T-helper 17 cell (primary cell): ENCODE measurements at places on chromosomes 11 and 22.

GRCh38 chr11:109697140-109697843, 275.3 kb downstream of the C11orf87 start:
- DNase-seq, result no peak

GRCh38 chr11:71454470-71455113, 1.6 kb downstream of the NADSYN1 start:
- DNase-seq, result no peak

DNA sequence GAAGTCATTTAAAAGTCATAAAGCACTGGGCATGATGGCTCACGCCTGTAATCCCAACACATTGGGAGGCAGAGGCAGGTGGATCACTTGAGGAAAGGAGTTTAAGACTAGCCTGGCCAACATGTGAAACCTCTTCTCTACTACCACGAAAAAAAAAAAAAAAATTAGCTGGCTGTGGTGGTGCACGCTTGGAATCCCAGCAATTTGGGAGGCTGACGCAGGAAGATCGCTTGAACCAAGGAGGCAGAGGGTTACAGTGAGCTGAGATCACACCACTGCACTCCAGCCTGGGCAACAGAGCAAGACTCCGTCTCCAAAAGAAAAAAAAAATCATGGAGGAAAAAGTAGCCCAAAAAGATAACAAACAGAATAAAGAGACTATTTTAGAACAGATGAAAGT, 42.2 kb downstream of the NUP98 start:
- no peak for DNase-seq

- no peak for DNase-seq
Measured at GRCh38 chr11:95688015-95688414, 101.6 kb downstream of the FAM76B start.

DNA sequence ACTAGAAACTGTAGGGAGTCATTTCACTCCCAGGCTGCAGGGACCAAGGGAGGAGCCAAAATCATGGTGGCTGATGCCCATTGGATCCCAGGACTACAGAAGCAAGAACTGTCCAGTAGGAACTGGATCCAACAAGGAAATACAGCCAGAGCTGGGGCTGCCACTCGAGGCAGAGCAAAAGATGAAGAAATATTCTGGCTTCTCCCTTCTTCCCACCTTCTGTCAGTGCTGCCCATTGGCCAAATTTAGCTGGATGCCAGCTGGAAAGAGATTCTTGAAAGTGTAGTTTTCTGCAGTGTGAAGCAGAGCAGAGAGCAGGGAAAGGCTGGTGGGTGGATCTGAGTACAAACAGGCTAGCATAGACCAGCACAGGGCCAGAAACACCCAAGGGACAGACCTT, 45.6 kb downstream of the COMMD9 start:
- no peak for DNase-seq

GRCh38 chr11:27296497-27296896, 66.5 kb downstream of the CCDC34 start:
- no peak for DNase-seq

DNA sequence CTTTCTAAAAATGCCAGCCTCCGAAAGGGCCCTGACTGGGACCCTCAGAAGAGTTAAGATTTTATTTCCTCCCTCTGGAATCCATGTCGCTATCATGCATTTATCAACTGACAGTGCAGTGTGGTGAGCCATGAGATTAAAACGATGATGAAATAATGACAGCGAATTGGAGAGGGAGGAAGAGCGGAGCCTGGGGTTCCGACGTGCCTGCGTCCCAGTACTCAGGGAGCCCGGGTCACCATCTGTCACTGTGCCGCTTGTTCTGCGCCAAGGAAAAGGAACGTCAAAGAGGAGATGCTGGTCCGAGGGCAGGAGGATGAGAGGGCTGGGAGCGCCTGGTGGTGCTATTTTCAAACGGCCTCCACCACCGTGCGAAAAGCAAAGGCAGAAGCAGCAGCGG, 46.2 kb downstream of the MACROD1 start:
- DNase-seq, result no peak

GRCh38 chr11:122197066-122197987, 81.3 kb upstream of the BLID start:
- DNase-seq, result no peak

- DNase-seq, result no peak
Measured at GRCh38 chr11:126888115-126888712, 112.4 kb downstream of the KIRREL3 start.

DNA sequence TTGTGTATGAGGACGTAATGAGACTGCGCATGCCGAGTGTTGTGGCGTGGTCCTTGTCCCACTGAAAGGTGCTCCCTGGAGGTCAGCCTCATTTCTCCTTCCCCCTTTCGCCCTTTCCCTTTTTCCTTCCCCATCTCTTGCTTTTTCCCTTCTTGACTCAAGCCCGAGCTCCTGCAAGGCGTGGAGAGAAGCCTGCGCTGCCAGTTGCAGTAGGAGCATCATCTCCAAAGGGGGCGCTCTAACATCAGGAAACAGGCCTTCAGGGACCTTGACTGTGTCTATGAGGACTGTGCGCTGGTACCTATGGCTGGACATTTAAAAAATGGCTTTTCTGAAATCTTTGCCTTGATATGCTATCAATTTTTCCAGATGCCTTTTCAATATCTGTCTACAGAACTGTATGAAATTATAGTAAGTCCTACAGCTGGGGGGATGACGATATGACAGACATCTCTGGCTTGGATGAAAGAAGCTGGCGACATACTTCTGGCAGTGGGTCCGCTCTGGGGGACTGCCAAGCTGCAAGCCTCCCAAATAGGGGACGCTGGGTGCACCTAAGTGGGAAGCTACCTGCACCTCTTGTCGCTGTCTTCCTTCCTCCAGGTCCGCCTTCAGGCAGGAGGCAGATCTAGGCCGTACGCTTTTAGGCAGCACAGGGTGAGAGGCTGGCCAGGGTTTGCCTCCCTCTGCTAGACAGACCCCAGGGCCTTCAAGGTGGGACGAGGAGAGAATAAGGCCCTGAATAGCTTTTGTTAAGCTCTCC, 96.5 kb downstream of the NXPE2 start:
- DNase-seq, result no peak

DNA sequence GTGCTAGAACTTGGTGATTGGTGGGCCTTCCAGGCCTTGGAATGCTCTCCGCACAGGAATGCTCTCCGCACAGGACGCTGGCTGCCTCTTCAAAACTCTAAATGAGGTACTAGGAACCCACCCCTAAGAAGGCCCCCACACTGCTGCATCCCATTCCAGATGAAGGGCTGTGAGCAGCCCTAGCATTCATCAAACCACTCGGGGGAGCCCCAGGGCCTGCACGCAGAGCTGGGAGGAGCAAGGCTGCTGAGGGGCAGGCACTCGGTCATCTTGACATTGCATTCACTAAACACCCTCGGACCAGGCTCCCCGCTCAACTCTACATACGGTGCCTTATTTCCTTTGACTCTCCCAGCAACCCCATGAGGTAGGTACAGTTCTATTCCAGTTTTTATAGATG, 49.2 kb upstream of the EMID1 start:
- DNase-seq, result no peak

DNA sequence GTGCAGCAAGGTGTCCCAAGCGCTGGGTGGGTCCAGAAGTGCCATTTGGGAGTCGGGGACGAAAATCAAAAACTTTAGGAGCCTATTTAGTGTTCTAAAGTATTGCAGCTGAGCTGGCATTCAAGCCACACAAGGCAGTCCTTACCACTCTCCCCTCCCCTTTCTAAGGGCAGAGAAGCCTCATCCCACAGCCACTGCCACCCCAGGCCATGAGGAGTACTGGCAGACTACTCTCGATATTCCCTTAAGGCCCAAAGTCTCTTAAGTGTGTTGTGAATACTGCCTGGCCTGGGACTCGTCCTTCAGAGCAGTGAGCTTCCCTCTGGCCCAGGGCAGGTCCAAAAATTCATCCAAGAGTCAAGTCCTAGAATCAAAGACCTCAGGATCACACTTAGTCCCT, 7.8 kb downstream of the FANCF start:
- no peak for DNase-seq

DNA sequence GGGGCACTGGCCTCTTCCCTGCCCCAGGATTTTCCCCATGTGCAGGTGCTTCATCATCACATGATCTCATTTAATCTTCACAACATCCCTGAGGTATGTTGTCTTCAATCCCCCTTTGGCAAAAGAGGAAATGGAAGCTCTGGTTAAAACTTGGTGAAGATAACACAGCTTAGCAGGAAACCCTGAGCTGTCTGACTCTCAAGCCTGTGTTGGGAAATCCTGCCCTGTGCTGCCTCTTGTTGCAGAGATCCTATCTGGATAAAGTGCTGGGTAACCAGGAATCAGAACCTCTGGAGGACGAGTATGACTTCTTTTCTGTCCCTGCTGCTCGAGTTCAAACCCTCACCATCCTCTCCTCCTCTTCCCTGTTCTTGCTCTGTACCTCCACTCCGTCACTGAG, 13.1 kb upstream of the E2F8 start:
- no peak for DNase-seq

- DNase-seq, result no peak
Measured at GRCh38 chr11:101920992-101921391, 4.7 kb upstream of the ANGPTL5 start.

- no peak for DNase-seq
Measured at GRCh38 chr11:110907629-110908028, 195.4 kb upstream of the ARHGAP20 start.

- DNase-seq, result no peak
Measured at GRCh38 chr11:61534025-61534932, 25.7 kb downstream of the LRRC10B start.

GRCh38 chr11:72528121-72528520, 93.8 kb upstream of the CLPB start:
- no peak for DNase-seq

- no peak for DNase-seq
Measured at GRCh38 chr11:2791139-2791520, 91.3 kb upstream of the KCNQ1OT1 start.

GRCh38 chr22:19149047-19149883, 827 bp downstream of the GSC2 start:
- DNase-seq, result no peak
